ENCODE measurements at places on chromosomes 3 and 15.

GRCh38 chr3:15391007-15391406 is 36.3 kb downstream of the METTL6 start:
- no peak for DNase-seq

GRCh38 chr3:193134856-193135255 is 106.2 kb upstream of the PLAAT1 start:
- no peak for DNase-seq

DNA sequence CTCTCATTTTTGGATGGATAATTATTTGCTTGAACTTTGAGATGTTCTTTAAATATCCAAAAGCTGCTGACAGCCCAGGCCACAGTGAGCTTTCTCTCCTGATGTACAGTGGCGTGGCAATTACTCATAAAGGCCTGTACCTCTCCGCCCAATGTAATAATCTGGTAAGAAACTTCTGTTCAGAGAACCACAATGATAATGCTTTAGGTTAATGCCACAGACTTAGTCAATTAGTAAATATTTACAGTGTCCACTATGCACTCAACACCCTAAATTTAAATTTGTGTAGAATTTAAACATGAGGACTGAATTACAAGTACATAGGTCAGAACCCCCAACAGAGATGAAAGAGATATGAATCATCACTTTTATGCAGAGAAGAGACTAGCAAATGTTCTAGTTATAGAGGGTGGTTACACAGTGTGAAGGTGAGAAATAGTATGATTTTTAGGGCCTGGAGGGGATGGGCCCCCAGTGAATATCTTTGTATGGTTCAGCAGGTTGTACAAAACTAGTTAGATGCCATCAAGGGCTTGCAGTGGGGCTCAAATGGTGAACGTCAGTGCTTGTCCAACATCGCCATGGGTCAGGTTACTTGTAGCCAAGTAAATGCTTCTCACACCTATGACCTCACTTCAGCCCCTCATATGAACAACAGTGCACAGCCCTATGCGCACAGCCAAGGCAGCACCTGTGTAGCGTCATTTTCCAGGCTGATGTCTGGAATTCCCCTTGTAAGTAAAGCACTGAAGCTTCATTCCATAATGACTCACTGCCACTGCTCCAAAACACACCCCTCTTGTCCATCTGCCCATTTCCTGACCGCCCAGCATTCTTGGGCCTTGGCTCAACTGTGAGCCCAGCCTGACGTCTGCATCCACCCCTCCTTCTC is 13.3 kb downstream of the ABHD2 start:
- DNase-seq = no peak

GRCh38 chr15:76333720-76334437 is 2.7 kb upstream of the ISL2 start:
- DNase-seq = no peak
